ENCODE measurements at places on chromosomes 6 and 20. TPM values are rescaled to one million over a fixed set of nuclear protein-coding genes. Genes with fewer than 3 reads are reported as not detected.
A peak's percentile ranks its signal among the peaks of the same experiment; 100 is the strongest.

The TUBB2A gene
- total RNA-seq = 54.3 TPM

The PLAGL1 gene
- total RNA-seq = 8.0 TPM

The TP53INP2 gene
- 6.4 TPM for total RNA-seq

The COL10A1 gene
- total RNA-seq = 40.1 TPM

The USP49 gene
- total RNA-seq = 1.8 TPM

DNA sequence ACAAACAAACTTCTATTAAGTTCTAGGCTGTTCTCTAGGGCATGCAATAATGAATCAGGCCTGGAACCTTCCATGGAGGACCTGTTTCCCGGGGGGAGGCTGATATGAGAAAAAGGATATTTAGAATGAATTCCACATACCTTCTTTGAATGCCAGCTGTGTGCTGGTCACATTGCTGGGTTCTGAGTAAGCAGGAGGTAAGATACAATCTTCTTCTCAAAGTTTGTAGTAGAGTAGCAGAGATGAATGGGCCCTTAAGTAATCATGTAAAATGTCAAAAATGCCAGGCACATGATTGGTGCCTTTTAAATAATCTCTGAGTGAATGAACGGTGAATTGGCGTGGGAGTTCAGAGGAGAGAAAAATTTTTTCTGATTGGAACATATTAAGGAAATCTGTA is 47.4 kb downstream of the TGM2 start:
- peak; percentile 97 for DNase-seq

- peak; percentile 99 for DNase-seq
Observed at GRCh38 chr6:25173951-25174474, 105.2 kb upstream of the CARMIL1 start.

DNA sequence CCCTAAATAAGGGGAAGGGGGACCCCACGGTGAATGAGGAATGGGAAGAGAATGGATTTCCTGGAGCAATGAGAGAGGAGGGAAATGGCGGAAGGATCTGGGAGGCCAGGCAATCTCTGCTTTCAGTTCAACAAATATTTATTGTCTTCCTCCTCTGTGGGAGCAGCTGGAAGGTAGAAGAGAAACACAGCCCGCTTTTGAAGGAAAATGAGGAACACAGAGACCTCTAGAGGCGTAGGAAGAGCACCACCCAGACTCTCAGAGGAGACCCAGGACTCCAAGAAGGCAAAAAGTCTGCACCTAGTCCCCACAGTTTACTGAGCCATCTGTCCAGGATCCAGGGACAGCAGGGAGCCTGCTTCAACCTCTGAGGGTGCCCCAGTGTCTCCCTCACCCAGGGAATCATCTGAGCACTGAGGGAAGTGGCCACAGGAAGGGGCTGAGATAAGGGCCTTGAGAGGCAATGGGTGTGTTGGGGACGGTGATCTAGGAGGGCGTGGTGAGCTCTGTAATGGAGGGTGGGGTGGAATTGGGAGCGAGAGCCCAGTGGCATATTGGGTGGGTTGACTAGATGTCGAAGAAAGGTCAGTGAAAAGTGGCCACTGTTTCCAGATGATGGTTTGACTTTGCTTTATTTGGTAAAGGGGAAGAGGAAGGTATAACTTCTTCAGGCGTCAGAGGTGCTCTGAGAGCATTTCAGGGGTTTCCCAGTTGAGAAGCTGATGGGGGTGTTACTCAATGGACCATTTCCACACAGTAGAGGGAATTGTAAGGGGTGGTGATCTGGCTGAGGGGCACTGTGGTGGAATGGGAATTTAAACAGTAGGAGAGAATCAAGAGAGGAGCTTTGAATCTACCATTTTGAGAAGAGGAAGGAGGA is 610 bp downstream of the PSORS1C1 start:
- peak; percentile 56 for DNase-seq

- no peak for DNase-seq
Observed at GRCh38 chr6:43541774-43542471, 25.0 kb downstream of the POLR1C start.

All from fibroblast of lung (primary cell).